ENCODE measurements at places on chromosomes 3 and 15.

DNA sequence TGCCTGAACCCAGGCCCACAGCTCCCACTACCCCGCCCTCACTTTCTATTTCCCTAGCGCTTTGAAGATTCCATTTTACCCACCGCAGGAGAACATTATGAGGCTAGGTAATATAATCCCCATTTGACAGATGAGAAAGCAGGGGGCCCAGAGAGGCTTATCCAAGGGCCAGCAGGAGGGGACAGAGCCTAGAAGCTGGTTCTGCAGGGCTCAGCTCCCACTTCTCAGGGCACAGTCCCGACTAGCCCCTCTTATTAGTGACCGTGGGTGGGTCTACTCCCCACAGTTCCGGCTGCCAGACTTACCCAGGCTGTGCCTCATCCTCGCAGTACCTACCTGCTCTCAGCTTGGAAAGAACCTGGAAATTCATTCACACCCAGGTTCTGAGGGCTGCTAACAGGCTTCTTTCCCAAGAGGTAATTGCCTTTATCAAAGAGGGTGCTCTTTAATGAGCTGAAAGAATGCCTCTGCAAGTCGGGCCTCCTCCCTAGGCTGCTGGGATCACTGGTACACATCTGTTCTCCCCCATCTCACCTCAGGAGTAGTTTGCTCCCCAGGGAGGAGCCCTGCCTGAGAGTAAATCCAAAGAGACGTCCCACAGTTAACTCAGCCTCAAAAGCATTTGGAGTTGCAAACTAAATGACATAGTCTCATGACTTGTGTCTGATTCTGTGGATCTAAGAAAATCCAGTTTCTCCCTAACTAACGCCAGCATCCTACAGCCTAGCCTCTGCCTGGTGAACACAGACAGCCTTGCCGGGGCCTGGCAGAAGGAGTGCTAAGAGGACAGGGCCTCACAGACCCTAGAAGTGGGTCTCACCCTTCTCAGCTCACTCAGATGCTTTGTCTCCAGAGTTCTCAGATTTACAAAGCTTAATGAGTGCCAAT is 125.0 kb downstream of the CHSY1 start:
- DNase-seq, result no peak

DNA sequence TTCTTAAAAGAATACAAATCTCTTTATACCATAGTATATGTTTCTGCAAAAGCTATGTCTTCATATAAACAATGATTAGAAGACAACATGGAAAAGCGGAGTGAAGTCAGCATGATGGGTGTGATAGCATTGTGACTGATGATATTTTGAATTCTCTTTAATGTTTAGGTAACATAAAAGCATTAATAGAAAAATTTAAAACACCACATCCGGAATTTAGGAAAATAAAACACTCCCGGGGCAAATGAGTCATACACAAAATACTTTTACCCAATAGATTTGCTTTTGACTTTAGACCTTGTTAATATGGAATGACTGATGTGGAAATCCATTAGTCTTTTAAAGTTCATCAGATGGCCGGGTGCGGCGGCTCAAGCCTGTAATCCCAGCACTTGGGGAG is 134.7 kb downstream of the P3H2 start:
- DNase-seq, result no peak

DNA sequence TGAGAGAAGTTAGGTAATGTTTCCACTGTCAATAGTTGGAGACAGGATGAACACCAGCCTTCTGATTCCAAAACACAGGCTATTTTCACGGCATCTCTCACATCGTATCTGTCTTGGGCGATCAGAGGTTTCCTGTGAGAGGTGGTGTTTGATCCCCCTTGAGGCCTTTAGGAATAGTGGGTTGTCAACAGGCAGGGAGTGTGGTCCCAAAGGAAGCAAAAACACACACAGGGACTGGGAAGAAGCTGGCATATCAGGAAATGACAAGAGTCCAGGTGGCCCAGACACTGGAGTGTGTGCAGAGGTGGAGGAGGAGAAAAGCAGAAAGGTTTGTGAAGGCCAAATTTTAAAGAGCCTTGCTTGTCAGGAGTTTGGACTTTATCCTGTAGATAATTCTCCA is 6.6 kb upstream of the MAGEF1 start:
- no peak for DNase-seq

- no peak for DNase-seq
Observed at GRCh38 chr15:94792196-94792595, 560.8 kb downstream of the MCTP2 start.

GRCh38 chr3:123285066-123285465 is 83.3 kb downstream of the SEC22A start:
- no peak for DNase-seq

GRCh38 chr3:13280122-13280790 is 139.9 kb downstream of the NUP210 start:
- no peak for DNase-seq

DNA sequence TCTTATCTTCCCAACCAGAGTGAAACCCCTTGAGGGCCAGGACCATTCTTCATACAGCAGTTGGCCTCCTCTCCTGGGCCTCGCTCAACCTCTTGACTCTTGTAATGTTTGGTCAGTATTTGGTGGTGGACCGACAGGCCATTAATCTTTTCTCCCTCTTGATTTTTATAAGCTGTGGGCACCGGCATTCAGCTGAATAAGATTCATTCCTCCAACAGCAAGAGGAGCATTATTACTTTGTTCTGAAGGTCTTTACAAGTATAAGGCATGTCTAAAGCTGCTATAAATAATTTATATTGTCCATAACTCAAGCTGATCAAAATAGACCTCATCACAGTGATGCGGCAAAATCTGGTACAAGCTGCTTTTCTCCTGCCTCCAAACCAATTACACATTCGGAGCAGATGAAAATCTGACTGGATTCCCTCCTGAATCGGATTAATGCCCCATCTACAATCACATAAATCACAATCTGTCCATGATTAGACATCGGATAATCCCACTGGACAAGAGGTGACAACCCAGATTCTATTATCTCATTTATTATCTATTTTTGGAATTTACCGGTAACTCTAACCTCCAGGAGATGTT is 8.4 kb upstream of the ISL2 start:
- DNase-seq, result no peak

- DNase-seq, result no peak
Observed at GRCh38 chr3:184822654-184823053, 10.7 kb downstream of the VPS8 start.

- peak; percentile 50 for DNase-seq
Observed at GRCh38 chr3:112582244-112582874, 20.5 kb downstream of the SLC35A5 start.
